ENCODE measurements at places on chromosomes 3 and 15. TPM values are rescaled to one million over a fixed set of nuclear protein-coding genes. Genes with fewer than 3 reads are reported as not detected.

- DNase-seq = no peak
These were observed 23.0 kb upstream of the NMD3 start for GRCh38 chr3:161197855-161198850.

DNA sequence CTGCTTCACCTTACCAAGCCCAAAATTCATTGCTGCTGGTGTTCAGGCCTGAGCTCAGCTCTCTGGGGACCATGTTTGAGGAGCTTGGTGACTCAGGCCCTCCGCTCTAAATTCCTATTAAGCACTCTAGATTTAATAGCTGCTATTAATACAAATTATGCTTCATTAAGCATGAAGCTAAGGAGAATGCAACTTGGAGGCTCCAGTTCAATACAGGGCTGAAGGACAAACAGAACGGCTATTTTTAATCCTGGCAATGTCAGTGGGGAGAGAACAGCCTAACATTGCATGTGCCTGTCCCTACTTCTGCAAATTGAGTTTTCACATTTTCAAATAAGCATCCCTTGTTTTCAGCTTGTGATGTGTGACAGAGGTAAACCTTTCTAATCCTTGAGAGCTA lies 80.1 kb upstream of the TRIM42 start:
- DNase-seq = no peak

Gene IGSF11
- 2.0 TPM for total RNA-seq

DNA sequence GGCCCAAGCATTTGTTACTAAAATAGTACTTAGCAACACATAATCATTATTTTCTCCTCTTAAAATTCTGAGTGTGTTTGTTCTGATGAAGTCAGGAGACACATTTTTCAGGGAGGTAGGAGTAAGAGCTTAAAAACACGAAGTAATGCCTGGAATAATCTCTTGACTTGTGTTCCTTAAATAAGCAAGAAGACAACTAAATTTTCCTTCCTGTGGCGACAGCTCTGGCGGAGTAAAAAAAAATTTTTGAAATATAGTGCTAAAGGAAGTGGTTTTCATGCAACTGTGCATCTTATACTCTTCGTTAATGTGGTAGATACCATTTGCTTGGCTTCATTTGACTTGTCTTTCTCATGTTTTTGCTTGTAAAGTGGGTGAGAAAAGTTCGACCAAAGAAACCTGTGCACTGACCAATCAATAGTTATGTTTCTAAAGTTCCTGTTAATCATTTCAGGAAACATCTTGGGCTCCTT lies 11.1 kb upstream of the MBNL1 start:
- DNase-seq = no peak

Gene LSMEM2
- total RNA-seq = not detected

Gene SLC9A9
- total RNA-seq = 15.0 TPM

Gene BFSP2
- total RNA-seq = not detected

Gene FGF7
- total RNA-seq = 48.3 TPM

DNA sequence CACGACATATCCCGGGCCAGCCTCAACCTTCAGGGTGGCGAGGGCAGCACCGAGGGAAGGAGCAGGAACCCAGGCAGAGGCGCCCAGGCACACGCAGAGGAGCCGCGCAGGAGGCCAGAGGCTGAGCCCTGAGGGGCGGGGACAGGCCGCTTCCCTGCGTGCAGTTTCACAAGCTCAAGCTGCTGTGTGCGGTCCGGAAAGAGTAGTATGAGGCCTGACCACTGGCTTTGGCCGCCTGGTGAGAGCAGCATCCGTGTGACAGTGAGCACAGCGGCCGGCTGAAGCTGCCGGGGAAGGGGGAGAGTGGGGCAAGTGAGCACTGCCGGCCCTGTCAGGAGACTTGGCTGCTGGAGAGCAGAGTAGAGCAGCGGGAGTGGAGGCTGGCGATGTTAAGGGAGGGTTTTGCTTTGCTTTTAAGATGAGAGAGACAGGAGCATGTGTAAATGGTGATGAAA lies 8.7 kb downstream of the ZDHHC19 start:
- DNase-seq = peak; percentile 60

DNA sequence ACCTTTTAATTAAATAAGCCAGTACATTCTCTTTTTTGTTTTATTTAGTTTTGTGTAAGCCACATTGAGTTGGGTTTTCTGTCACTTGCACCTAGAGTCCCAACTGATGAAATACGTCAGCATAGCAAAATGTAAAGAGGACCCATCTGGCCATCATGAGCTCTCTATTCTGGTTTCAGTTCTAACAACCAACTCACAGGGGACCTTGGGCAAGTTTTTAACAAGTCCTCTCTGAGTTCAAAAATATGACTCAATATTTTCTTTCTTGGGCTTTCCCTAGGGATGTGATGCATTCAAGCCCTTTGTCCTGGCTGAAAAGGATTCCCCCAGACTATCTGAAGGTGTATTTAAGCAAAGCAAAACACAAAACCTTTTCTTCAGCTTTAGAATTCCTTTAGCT lies 32.9 kb downstream of the PLCH1 start:
- no peak for DNase-seq

GRCh38 chr15:74787251-74788041 lies 5.6 kb downstream of the CSK start:
- DNase-seq = peak; percentile 73

DNA sequence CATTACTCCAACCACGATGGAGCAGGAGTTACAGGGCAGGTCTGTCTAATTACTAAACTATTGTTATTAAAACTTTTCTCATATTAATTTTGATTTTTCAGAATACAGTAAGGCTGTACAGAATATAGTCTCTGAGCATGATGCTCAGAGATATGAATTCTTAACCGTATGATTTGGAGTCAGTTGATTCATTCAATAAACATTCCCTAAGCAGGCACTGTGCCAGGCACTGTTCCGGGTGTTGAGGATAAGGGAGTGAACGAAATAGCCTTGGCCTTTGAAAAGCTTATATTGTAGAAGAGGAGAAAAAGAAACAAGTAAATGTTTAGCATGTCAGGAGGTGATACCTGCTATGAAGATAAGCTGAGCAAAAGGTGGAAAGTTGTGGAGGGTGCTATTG lies 187.3 kb downstream of the KCNAB1 start:
- DNase-seq = peak; percentile 63

- DNase-seq = no peak
These were observed 54.8 kb upstream of the ADPGK start for GRCh38 chr15:72838311-72838731.

GRCh38 chr15:88664151-88664778 lies 25.4 kb downstream of the ISG20 start:
- no peak for DNase-seq

GRCh38 chr3:171286580-171287249 lies 173.5 kb downstream of the TNIK start:
- DNase-seq = no peak

DNA sequence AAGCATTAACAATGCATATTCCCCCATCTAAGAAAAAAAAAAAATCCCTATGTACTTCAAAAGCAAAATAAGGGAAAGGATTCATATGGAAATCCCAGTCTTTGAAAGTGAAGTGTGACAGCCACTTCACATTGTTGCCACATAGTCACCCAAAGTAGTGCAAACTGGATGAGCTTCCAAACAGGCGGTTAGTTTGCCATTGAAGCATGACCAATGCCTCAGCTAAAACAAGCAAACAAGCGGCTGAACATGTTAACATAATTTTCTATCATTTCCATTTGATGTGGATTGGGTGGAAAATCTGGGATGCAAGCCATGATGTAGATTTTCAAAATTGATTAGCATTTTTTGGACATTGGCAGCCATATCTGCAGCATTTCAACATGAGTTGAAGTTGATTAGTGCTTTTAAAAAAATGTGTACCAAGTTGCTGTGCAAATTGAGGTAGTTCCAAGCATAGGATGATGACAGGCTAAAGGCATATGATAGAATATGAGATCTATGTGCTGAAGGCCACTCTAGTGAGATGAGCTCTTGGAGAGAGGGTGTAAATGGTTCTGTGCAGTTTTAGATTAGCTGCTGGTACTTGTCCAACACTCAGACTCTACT lies 405.2 kb downstream of the NR2F2 start:
- no peak for DNase-seq

Gene FOXL2NB
- not detected for total RNA-seq

DNA sequence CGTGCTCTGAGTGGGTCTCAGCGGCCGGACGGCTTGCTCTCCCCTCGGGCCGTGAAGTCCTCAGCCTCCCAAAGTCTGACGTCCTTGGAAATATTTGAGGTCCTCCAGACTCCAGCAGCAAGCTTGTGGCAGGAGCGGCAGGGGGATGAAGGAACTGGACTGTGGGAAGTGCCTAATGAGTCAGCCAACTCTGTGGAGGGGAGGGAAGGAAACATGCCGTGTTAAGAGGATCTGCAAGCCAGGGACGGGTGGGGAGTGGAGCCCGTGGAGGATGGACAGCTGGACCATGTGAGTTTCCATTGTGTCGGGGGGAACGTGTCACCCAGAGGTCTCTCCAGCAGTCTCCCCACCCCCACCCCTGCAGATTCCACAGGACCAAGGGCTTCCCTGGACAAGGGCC lies 39.4 kb upstream of the IDH2 start:
- no peak for DNase-seq

DNA sequence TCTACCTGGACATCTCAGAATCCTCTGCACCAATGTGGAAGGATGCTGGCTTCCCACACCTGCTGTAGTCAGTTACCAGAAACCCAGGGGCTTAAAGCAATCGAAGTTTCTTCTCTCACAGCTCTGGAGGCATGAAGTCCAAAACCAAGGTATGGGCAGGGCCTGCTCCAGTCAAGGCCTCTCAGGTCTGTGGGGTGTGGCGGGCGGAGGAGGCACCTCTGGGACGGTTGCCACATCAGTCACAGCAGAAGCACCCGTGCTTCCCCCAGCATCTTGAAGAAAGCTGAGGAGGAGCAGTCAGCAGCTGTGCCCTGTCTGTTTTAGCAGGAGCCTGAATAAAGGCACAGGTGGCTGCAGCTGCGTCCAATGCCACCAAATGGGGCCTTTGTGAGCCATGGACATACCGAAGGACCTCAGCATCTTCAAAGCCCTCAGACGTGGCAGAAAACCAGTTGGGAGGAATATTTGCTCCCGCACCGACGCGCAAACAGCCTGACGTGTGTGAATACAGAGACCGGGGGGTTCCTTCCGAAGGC lies 68.9 kb downstream of the TFRC start:
- no peak for DNase-seq

- DNase-seq = peak; percentile 51
These were observed at the start of gene MCF2L2 for GRCh38 chr3:183428447-183429211. Gene MCF2L2 (minus strand): TSS chr3:183428619. CDS start chr3:183427977, 642 bp downstream.

Gene NRG4
- 16.3 TPM for total RNA-seq

DNA sequence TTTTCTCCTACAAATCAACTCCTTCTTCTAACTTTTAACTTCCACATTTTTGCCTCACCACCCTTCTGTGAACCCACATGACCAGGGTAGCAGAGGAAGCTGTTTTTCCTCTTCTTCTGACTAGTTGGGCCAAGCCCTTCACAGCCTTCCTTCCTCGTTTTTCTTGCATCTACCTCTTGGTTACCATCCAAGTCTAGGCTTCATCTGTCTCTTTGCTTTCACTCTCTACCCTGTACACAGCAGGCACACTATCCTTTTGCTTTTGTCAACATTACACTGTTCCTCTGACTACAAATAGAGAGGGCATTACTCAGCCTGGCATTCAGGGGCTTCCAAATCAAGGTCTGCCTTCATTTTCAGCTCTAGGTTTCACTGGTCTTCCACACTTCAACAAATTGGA lies 22.0 kb downstream of the SLC9A9 start:
- DNase-seq = no peak

GRCh38 chr3:196237203-196237602 lies 20.9 kb downstream of the SLC51A start:
- no peak for DNase-seq

- peak; percentile 74 for DNase-seq
These were observed at the start of gene CIB2 for GRCh38 chr15:78131295-78132061. Gene CIB2 (minus strand): TSS chr15:78131445. CDS start chr15:78131215, 230 bp downstream.
